ENCODE measurements at places on chromosomes 1 and 21.
A peak's percentile ranks its signal among the peaks of the same experiment; 100 is the strongest.

DNA sequence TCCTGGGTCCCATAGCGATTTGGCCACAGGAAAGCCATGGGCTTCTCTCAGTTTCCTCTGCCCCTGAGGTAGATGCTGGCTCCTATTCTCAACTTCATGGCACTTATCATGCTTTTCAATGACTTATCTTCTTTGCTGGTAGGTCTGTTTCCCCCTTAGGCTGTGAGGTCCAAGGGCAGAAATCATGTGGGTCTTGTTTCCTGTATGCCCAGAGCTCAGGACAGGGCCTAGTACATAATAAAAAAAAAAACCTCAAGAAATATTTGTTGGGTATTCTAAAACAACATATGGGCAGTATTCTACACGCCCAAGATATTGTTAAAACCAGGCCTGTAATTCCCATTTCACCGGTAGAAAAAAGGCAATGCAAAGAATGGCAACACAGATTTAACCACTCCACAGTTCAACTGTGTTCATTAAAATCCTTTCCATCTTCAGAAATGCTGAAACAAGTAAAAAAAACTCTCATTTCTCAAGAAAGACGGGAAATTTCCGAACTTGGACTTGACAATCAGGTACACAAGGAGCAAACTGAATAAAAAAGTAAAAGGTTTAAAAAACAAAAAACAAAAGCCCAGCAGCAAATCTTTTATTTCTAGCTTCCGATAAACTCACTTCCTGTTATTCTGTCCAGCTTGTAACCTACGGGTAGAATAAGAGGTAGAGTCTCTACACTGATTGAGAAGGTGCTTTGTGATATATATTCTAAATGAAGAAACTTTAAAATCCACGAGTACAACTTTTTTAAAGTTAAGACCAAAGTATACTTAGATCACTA lies 6.3 kb upstream of the TDRD10 start:
- no peak for DNase-seq

DNA sequence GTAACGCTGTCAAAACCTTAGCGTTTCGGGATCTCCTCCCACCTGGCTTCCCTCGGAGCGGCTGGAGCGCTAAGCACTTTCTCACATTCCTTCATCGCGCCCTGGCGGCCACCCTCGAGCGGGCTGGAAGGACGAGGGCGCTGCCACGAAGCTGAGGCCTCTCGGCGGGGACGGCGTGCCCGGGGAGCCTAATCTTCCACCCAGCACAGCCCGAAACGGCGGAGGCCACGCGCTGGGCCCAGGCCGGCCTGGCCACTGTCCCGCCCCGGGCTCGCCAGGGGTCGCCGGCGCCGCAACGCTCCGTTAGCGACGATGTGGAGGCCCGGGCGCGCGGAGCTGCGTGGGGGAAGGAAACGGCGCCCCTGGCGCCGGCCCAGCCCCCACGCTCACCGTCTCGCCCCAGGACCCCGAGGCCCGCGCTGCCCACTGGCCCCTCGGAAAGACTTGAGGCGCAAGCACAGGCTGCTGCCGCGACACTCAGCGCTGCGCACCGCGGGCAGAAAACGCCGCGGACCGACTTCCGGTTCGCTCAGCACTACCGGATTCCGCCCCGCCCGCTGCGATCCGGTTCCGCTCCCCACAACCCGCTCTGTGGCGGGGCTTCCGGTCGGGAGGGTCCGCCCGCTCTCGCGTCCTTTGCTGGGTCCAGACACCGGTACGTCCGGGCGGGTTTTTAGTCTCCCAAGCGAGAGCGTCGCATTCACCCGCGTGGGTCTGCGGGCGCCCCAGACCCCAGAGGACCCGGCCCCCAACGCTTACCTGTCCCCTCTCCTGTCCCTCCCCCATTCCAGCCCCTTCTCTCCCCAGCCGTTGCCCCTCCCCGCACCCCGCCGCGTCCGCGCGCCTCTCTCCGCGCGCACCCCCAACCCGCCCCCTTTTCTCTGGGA lies at the start of gene YBEY:
TSS of gene YBEY (plus strand) at position 582 of the 887 bp plus-strand sequence. CDS start 572 bp downstream, outside the sequence.
- peak; percentile 93 for DNase-seq

DNA sequence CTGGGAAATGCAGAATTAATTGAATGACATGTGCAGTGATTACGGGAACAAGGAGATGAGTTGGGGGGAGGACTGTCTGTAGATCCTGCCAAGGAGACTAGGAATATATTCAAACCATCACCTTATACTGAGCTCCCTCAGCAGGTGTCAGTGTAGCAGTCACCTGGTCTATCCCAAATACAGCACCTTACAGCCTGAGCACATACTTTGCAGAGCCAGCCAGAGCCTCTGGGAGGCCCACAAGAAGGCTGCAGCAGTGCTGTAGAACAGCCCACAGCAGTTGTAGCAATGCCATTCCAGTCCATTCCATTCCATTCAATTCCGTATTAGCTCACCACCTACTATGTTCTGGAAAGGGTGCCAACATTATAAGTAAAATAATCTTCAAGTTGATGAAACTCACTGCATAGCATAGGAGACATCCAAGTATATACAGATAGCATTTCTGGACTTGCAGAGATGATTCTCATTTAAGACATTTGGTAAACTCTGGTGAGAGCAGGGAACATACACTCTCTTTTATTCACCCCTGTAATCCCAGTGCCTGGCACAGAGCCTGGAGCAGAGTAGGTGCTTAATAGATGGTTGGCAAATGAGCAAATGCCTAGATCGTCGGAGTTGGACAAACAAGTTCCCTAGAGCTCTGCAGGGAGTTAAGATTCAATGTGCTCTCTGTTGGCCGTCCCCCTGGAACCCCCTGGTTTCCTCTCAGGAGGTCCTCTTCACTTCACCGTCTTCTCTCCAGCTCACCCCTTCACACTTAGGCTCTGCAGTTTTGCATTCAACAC lies 44.7 kb downstream of the KCNC4 start:
- no peak for DNase-seq

- DNase-seq, result no peak
Measured at GRCh38 chr1:37267111-37267835, 207.1 kb upstream of the ZC3H12A start.

DNA sequence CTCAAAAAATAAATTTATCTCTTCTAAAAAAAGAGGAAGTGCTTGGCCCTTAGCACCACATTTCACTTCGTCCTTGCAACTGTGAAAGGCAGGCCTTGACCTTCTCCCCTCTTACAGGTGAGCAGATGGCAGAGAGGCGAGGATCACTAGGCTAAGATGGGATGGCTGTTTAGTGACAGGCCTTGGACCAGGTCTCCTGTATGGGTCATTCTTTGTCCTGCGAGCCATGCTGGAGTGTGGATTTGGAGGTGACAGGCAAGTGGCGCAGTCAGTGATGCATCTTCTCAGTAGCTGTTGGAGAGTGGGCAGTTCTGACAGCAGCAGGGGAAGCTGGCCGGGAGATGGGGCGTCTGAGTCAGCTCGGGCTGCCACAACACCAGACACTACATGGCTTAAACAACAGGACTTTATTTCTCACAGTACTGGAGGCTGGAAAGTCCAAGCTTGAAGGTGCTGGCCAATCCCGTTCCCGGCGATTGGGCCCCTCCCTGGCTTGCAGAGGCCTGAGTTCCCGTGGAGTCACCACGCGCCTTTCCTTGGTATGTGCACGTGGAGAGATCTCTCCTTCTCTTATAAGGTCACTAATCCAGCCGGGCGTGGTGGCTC lies 16.5 kb downstream of the SLC27A3 start:
- no peak for DNase-seq

- no peak for DNase-seq
Measured at GRCh38 chr1:57012315-57012714, 46.5 kb upstream of the C8B start.

DNA sequence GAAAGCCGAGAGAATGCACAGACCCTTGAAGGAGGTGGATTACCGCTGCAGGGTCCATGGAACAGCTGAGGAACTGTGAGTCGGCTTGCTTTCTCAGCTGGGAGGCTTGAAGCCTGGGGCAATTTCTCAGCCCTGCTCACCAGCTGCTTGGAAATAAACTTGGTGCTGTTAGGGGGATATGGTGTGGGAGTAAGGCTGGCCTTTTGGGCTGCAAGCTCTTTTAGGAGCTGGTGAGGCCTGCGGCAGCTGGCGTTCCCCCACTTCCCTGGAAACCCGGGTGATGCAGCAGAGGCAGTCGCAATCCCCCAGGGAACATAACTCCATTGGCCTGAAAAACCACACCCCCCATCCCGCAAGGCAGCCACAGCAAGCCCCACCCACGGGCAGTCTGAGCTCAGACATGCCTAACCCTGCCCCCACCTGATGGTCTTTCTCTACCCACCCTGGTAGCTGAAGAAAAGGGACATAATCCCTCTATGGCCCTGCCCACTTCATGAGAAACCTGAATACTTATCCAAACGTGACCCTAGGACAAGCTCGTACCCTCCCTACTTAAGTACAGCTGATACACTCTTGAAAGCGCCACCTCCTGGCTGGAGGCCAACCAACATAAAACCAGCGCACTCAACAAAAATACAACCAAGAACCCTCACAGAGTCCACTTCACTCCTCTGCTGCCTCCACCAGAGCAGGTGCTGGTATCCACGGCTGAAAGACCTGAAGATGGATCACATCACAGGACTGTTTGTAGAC lies 1995.8 kb downstream of the NCAM2 start:
- DNase-seq, result no peak

DNA sequence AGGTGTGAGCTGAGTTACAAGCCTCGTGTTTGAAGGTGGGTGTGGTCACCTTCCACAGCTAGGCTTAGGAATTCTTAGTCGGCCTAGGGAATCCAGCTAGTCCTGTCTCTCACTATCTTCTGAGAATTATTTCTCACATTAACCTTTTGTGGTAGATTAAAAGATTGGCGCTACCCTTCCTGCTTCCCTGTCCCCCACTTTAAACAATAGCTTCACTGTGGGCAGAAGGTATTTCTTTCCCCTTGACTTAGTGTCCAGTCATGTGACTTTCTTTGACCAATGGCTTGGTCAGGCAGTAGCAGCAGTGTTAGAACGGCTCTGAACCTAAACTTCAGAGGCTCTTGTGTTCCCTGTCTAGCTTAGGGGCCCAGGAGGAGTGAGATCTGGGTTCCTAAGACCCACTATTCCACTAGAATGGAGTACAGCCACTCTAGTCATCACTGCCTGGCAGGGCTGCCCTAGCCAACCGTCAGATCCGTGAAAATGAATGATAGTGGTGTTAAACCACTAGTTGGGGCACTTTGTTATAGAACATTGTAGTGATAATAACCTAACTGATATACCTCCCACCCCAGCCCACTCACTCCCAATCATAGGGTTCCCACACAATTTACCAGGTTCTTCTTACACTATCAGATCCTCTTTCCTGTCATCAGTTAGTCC lies 13.9 kb upstream of the C1orf141 start:
- no peak for DNase-seq

DNA sequence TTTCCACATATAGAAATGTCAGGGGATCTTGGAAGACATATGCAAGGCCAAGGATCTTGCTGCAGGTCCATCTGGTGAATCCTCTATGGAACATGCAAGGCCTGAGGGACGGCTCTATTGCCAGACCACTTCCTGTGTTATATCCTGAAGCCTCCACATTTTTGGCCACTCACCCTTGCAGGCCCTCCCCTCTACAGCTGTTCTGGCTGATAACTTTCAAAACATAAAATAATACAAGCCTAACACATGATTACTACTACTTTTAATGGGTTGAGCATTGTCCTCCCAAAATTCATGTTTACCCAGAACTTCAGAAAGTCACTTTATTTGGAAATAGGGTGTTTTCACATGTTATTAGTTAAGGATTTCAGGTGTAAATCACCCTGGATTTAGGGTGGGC lies 18.5 kb upstream of the LYPLAL1 start:
- DNase-seq, result no peak

- no peak for DNase-seq
Measured at GRCh38 chr1:39394598-39394997, 96.8 kb upstream of the BMP8A start.

DNA sequence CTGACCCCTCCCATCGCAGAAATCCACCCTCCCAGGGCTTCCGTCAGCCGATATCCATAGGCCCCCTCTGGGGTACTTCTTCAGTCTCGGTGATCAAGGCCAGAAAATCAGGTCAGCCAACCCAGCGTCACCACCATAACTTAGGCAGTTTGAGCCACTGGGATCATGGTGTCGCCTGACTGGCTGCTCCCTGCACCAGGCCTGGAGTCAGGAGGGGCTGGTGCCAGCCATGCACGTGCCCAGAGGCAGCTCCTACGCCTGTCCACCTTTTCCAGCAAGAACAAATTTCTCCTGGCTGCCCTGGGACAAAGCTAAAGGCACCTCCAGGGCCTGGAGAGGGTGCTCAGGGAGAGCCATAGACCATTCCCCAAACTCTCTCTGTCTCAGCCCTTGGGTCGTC lies 4.8 kb upstream of the CTRC start:
- DNase-seq, result no peak

DNA sequence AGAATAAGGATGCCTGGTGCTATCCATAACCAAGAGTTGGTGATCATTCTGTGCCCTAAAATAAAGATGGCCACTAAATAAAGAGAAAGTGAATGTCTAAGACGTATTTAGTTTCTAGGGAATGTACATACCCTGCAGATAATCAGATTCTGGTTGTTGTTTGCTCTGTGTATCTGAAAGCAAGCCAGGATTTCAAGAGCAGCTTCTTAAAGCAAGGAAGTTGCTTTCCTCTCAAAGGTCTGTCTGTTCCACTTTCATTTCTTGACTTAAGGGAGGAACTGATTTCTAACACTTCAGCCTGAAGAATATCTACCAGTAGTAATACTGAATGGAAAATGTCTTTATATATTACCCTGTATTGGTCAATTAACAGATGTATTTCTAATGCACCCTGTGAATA lies 88.8 kb downstream of the KIF1B start:
- DNase-seq, result no peak

DNA sequence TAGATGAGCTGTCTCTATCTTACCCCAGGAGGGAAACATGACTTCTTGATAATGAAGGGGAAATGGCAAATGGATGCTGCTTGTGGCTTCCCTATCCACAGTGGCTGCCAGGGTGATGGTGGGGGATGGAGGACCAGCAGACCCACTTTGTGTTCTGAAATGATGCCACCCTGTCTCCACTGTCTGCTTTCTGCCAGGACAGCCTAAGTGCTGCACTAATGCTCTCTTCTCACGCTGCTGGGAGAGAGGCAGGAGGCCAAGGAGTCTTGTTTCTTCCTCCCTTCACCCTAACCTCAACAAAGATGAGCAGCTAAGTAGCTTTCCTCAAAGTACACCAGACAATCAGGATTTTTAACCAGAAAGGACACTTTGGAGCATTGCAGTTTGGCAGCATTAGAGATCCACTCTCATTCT lies 36.6 kb downstream of the XCL1 start:
- DNase-seq, result no peak

GRCh38 chr1:213303286-213303685 lies 252.2 kb downstream of the RPS6KC1 start:
- no peak for DNase-seq

All from HEK293T (cell line).